Right ventricle myocardium inferior (tissue), 1 donor: ENCODE measurements at places on chromosomes 4 and X. TPM values are rescaled to one million over a fixed set of nuclear protein-coding genes. Genes with fewer than 3 reads are reported as not detected.

GRCh38 chr4:126486377-126486776, 1146.4 kb upstream of the INTU start:
- no peak for DNase-seq

- no peak for DNase-seq
These were observed 359.7 kb downstream of the ADAM29 start for GRCh38 chr4:175277816-175278215.

GRCh38 chr4:132059227-132059626, 1089.9 kb upstream of the PCDH10 start:
- no peak for DNase-seq

DNA sequence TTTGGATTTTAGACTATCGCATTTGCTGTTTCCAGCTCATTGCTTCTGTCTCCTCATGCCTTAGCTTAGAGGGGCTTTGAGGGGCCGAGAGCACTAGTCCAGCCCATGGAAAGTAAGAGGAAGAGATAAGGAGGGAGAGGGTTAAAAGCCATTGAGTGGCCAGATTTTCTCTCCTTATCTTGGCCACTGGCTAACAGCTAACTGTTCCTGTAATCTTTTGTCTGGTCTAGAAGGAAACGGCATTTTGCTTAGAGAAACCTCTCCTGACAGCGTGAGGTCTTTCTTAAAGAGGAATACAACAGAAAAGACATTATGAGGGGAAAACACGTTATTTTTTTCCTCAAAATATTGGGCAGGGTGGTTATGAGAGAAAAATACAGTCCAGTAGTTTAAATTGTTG, 7.9 kb downstream of the GPR101 start:
- no peak for DNase-seq

DNA sequence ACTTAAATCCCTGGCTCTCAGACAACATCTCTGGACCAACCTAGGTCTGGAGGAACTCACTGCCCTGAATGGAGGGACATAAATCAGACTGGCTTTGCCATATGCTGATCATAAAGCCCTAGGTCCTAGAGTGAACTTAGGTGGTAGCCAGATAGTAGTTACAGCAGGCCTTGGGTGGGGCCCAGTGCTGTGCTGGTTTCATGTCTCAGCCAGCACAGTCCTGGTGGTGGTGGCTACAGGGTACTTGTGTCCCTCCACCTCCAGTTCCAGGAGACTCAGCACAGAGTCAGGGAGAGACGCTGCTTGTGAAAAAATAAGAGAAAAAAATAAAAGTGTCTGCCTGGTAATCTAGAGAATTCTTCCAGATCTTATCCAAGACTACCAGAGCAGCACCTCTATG, 40.3 kb downstream of the GSX2 start:
- no peak for DNase-seq

The DSPP gene
- total RNA-seq = not detected

The AASDH gene
- total RNA-seq = 6.5 TPM

DNA sequence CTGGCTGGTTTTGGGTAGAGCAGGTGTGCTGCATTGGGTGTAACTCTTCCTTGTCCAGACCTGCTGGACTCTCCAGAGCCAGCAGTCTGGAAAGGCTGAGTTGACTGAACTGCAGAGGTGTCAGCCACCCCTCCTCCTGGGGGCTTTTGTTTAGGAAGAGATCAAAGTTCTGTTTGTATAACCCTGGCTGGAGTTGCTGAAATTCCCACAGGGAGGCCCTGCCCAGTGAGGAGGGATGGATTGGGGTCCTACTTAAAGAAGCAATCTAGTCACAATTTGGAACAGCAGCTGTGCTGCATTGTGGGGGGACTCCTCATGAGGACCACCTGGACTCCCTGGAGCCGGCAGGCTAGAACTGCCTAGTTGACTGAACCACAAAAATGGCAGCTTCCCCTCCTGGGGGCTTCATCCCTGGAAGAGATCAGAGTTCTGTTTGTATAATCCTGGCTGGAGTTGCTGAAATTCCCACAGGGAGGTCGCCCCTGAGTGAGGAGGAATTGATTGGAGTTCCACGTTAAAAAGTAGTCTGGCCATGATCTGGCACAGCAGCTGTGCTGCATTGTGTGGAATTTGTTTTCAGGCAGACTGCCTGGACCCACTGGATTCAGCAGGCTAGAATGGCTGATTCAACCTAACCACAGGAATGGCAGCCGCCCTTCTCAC, 264.9 kb upstream of the ZC4H2 start:
- DNase-seq = no peak
